ENCODE measurements at places on chromosomes 7 and 10. TPM values are rescaled to one million over a fixed set of nuclear protein-coding genes. Genes with fewer than 3 reads are reported as not detected.

GRCh38 chr7:97200018-97200417, 82.5 kb downstream of the SDHAF3 start:
- no peak overlapping the region for H3K27ac ChIP-seq
- DNase-seq = no peak
- H3K4me1 ChIP-seq = no peaks in the 10 kb centered on the region
- H3K27me3 ChIP-seq = peaks cover 21% of the 10 kb centered on the region

- no peaks in the 10 kb centered on the region for H3K4me1 ChIP-seq
- H3K36me3 ChIP-seq = no peaks in the 10 kb centered on the region
- H3K27ac ChIP-seq = no peak overlapping the region
- H3K4me3 ChIP-seq = no peak overlapping the region
- DNase-seq = no peak
These were observed 322.9 kb downstream of the PRPF18 start for GRCh38 chr10:13909516-13910258.

The FBXL13 gene
- not detected for total RNA-seq

GRCh38 chr10:11907914-11908313, 84.8 kb downstream of the PROSER2 start:
- no peak overlapping the region for H3K4me3 ChIP-seq
- DNase-seq = no peak
- no peaks in the 10 kb centered on the region for H3K27me3 ChIP-seq
- no peaks in the 10 kb centered on the region for H3K4me1 ChIP-seq
- no peak overlapping the region for H3K27ac ChIP-seq

The CPVL gene
- 14.7 TPM for total RNA-seq

The PPP1R17 gene
- not detected for total RNA-seq
